H9 (cell line): ENCODE measurements at places on chromosomes 12 and 14.

- DNase-seq, result no peak
Observed at GRCh38 chr12:58930770-58931324, 10.5 kb upstream of the LRIG3 start.

DNA sequence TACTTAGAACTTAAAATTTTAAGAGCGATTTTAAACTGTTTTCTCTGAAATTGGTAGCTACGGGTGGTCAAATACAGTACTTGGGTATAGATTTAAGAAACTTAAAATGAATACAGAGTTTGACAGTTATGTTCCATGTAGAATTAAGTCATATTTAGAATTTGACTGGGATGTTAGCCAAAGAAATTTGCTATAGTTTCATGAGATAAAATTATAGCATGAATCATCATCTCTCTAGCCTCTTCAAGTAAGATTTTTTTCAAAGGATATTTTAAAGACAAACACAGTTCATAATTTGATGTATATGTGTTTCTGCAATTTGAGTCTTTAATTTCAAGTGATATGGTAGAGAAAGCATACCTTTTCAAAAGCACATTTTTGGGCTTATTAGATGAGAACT is 41.0 kb downstream of the ZCRB1 start:
- no peak for DNase-seq

DNA sequence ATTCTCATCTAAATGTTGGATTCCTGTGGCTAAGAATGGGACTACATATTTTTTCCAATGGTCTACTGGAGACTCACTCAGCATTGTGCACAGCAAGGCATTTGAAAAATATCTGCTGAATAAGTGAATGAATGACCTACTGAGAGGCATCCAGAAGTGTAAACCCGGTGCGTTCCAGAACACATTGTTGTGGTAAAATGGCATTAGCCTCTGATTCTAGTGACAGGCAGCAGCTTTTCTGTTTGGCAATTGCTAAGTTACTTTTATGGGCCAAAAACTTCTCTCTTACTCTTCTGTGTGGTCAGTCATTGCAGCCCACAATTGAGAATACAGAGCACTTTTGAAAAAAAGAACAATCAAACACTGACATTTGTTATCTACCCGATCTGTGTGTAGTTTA is 36.5 kb downstream of the WIF1 start:
- DNase-seq, result no peak

GRCh38 chr12:99195474-99195873 is 452.1 kb upstream of the GARIN6 start:
- DNase-seq, result no peak

- DNase-seq, result no peak
Observed at GRCh38 chr14:104334424-104335161, 196.2 kb downstream of the KIF26A start.

GRCh38 chr12:26678697-26679660 is 154.0 kb downstream of the ITPR2 start:
- DNase-seq, result no peak
